Endodermal cell (in vitro differentiated cells): ENCODE measurements at places on chromosomes 2 and 18. TPM values are rescaled to one million over a fixed set of nuclear protein-coding genes. Genes with fewer than 3 reads are reported as not detected.

Gene MOB1A
- total RNA-seq, result 91.9 and 92.3 TPM in 2 replicates

Gene GALNT13
- 6.0 to 13.4 TPM (median 6.0 TPM) in 3 replicates for total RNA-seq

Gene RAB17
- 369 to 669 TPM (median 375 TPM) in 3 replicates for total RNA-seq

Gene SRD5A2
- total RNA-seq, result 0.05 TPM in 1 of 2 replicates, not detected in the other

Gene NBEAL1
- total RNA-seq, result 20.1 and 20.4 TPM in 2 replicates

Gene PROM2
- total RNA-seq, result 2.2 and 2.3 TPM in 2 replicates

GRCh38 chr18:22544626-22545025 is 126.9 kb upstream of the CTAGE1 start:
- no peak for DNase-seq
- no peaks in the 10 kb centered on the region for H3K36me3 ChIP-seq
- H3K27me3 ChIP-seq, result no peaks in the 10 kb centered on the region
- peaks cover 3% of the 10 kb centered on the region for H3K4me1 ChIP-seq

DNA sequence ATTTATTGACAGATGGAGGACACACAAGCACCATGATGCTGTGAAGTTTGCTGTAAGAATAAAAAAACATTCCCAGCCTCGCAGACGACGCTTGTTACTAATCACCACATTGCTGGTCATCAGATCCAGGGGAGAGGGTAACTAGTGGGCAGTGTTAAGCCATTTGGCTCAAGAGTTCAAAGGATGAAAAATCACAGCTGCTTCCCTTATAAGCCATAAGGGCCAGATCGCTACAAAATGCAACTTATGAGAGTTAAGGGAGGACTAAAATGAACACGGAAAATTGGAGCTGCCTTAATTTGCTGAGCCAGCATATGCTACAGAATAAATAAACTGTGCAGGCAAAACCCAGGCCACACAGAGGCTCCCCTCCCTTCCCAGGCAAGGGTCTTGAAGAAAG is 522.6 kb downstream of the TDRD15 start:
- no peaks in the 10 kb centered on the region for H3K27me3 ChIP-seq
- H3K4me1 ChIP-seq, result peaks cover 9% of the 10 kb centered on the region
- DNase-seq, result no peak
- H3K4me3 ChIP-seq, result no peak overlapping the region

DNA sequence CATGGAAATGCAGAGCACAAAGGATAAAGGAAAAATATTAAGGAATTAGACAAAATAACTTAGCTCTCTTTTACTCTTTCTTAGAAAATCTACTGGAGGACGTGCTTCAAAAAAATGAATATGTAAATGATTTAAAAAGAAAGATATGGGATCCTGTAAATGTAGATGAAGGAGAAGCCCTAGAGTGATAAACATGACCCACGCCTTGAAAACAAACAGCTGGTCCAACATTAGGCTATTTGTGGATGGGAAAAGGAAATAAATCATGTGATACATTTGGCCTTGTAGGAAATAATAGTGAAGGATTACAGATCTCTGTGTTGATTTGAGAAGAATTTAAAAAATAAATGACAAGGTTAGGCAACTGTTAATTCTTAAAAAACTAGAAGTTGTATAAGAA is 492.1 kb upstream of the SLC39A10 start:
- H3K4me3 ChIP-seq, result no peak overlapping the region
- no peak for DNase-seq
- no peaks in the 10 kb centered on the region for H3K27me3 ChIP-seq

GRCh38 chr2:173553593-173553992 is 198.9 kb downstream of the CDCA7 start:
- no peaks in the 10 kb centered on the region for H3K27me3 ChIP-seq
- H3K4me1 ChIP-seq, result no peaks in the 10 kb centered on the region
- no peak overlapping the region for H3K27ac ChIP-seq
- no peaks in the 10 kb centered on the region for H3K36me3 ChIP-seq

GRCh38 chr2:110103061-110103961 is 12.3 kb downstream of the MALL start:
- no peak overlapping the region for H3K4me3 ChIP-seq
- no peaks in the 10 kb centered on the region for H3K4me1 ChIP-seq
- no peaks in the 10 kb centered on the region for H3K36me3 ChIP-seq

GRCh38 chr2:27809761-27810241 is 38.3 kb downstream of the MRPL33 start:
- no peaks in the 10 kb centered on the region for H3K36me3 ChIP-seq
- no peak for DNase-seq
- H3K27ac ChIP-seq, result no peak overlapping the region
- H3K4me1 ChIP-seq, result no peaks in the 10 kb centered on the region

DNA sequence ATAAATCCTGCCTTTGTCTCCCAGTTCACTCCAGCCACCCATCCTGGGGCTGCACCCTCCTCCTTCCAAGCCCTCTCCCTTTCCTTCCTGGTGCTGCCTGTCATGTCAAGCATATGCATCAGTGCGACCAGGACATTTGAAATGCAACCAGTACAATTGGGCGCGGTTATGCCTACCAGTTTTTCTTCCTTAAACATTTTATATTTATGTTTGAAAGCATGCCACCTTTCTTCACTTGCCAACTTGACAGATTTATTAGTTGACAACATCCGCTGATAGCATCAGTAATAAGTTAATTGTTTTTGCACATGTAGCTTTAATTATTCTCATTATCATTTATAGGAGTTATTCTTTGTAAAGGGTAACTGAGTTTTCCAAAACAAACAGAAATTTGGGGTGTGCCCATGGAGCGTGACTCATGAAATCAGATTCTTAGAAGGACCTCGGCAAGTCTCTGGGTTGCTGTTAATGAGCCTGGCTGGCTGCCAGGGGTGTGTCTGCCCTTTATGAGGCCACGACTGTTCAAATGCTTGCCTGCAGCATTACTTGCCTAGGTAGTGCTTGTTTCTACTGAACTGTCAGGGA is 32.8 kb upstream of the IL1B start:
- H3K4me3 ChIP-seq, result no peak overlapping the region
- DNase-seq, result no peak
- no peaks in the 10 kb centered on the region for H3K36me3 ChIP-seq
- no peak overlapping the region for H3K27ac ChIP-seq
- H3K4me1 ChIP-seq, result no peaks in the 10 kb centered on the region

GRCh38 chr2:233699424-233700027 is 6.8 kb downstream of the UGT1A6 start:
- H3K27me3 ChIP-seq, result no peaks in the 10 kb centered on the region
- H3K4me3 ChIP-seq, result no peak overlapping the region
- peak overlapping the region; percentile 81 for H3K27ac ChIP-seq
- no peaks in the 10 kb centered on the region for H3K36me3 ChIP-seq

DNA sequence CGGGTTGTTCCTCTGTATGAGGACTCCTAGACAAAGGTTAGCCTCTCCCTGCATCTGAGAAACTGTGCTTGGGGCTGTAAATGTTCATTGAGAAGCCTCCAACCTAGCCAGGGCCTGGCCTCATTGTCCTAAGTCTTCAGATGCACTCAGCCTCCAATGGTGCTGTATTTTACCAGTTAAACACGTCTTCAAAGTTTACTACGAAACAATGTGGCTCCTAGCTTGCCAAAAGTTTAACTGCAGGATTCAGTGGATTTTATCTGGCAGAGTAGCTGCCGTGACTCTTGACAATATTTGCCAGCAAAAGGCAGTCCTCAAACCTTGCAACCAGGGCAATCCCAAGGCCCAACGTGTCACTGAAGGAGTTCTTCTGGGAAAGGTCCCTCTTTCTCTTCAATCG is 1.1 kb downstream of the PID1 start:
- no peaks in the 10 kb centered on the region for H3K36me3 ChIP-seq
- H3K4me3 ChIP-seq, result no peak overlapping the region
- no peak for DNase-seq
- H3K27me3 ChIP-seq, result peaks cover 25% of the 10 kb centered on the region
- H3K4me1 ChIP-seq, result peaks cover 9% of the 10 kb centered on the region

GRCh38 chr2:204255071-204255470 is 290.2 kb upstream of the PARD3B start:
- H3K4me1 ChIP-seq, result peaks cover 6% of the 10 kb centered on the region
- H3K27ac ChIP-seq, result no peak overlapping the region
- H3K27me3 ChIP-seq, result no peaks in the 10 kb centered on the region
- DNase-seq, result no peak

DNA sequence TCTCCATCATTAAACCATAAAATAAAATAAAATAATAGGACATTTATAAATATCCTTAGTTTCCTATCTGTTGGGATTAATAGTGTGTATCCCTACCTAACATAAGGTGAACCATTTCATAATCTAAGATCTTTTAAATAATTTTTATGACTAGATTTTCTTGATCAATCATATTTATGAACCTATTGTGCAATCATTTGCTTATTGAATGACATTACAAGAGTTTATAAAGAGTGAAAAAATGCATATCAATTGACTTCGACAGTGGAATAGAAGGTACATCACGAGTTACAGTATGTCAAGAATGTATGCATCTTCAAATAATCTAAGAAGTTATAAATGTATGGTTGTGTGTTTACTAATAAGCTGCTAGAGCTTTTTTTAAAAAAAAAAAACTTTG is 1554.8 kb upstream of the TMEFF2 start:
- no peaks in the 10 kb centered on the region for H3K27me3 ChIP-seq
- H3K36me3 ChIP-seq, result no peaks in the 10 kb centered on the region
- DNase-seq, result no peak
- no peak overlapping the region for H3K27ac ChIP-seq
- no peaks in the 10 kb centered on the region for H3K4me1 ChIP-seq

DNA sequence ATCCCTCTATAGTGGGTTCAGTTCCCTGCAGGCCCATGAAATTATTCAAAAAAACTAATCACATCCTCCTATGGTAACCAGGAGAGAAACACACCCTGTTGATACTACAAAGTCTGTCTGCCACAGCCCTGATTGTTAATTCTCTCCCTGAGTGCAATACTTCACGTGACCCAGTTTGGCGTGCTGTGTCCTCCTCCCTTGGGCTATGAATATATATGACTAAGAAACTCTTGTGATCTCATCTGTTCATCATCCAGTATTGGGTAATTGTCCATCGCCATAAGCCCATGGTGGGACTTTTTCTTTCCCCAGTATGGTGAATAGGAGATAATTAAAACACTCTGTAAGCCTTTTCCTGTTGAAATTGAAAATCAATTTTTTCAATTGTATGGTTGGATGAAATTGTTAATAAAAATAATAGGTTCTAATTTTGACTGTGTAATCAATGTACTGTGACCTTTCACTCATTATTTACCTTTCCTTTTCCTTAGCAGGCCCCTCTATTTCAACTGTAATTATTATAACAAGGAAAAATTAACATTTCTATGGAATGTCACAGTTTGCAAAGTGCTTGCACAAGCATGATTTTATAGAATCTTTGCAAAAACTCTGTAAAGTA is 1822.6 kb downstream of the SUCLG1 start:
- no peaks in the 10 kb centered on the region for H3K27me3 ChIP-seq
- no peaks in the 10 kb centered on the region for H3K36me3 ChIP-seq
- no peaks in the 10 kb centered on the region for H3K4me1 ChIP-seq
- no peak for DNase-seq

DNA sequence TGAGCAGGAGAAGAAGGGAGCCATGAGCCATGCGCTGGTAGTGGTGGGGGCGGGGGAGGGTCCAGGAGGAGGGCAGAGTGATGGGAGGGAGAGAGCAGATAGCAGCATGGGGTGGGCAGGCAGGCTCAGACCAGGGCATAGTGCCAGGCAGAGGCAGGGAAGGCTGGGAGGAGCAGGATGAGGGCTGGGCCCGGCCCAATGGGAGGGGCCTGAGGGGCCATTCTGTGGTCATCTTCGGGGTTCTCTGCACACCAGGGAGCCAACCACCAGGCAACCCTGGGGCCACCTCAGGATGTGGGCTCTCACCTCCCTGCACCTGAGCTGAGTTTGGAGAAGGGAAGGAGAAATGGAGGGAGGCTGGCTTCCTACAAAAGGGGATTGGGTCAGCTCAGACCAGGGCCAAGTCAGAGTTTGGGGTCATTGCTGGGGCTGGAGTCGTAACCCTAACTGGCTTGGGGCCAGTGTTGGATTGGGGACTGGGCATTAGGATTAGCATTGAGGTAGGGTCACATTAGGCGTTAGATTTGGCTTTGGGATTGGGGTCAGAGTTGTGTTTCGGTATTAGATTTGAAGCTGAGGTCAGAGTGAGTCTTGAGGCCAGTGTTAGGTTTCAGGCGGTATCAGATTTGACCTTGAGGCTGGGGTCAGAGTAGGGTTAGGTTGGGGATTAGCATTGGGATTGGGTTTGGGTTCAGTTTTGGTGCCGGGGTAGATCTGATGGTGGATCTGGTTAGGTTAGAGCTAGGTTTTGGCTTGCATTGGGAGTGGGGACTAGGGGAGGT is 11.2 kb downstream of the VIL1 start:
- H3K4me1 ChIP-seq, result no peaks in the 10 kb centered on the region
- DNase-seq, result no peak
- H3K27ac ChIP-seq, result no peak overlapping the region
- H3K4me3 ChIP-seq, result no peak overlapping the region

DNA sequence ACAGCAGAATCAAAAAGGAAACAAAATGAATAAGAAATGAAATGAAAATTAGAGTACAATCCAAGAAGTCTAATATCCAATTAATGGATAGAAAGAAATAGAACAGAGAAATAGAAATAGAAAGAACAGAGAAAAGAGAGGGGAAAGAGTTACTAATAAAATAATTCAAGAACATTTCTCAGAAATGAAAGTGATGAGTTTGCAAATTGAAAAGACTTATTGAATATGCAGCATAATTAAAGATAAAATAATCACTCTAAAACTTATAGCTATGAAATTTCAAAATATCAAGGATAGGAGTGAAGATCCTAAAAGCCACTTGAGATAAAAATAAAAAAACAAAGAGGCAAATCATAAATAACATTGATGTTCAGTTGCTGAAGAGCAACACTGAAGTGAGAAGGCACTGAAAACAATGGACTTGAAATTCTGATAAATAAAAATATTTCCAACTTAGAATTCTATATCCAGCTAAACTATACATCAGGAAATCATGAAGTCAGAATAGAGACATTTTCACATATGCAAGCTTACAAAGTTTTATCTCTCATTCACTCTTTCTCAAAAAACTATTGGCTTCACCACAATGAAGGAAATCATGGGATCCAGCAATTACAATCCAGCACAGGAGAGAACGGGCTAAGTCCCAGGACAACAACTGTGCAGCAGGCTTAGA is 155.9 kb upstream of the SPATS2L start:
- no peak for DNase-seq
- H3K4me1 ChIP-seq, result no peaks in the 10 kb centered on the region
- no peaks in the 10 kb centered on the region for H3K36me3 ChIP-seq
- H3K27me3 ChIP-seq, result no peaks in the 10 kb centered on the region
- H3K4me3 ChIP-seq, result no peak overlapping the region
- no peak overlapping the region for H3K27ac ChIP-seq

DNA sequence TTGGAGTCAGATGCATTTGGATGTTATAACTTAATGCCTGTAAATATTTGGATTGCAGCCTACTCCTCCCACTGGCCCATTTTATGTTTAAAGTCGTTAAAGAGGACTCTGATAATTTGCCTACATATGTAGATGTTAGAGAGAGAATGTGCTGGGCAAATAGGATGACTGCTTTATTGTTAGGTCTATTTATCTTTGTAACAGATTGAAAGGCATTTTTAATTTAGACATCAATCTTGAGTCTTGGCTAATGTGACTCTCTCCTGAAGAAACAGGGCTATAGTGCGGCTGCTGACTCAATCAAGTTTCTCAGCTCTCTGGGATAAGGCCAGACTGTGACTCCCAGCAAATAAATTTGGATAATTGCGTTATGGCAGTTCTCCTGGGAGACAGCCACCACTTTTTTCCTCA is 1101.4 kb downstream of the CBLN2 start:
- H3K4me3 ChIP-seq, result no peak overlapping the region
- H3K27me3 ChIP-seq, result no peaks in the 10 kb centered on the region
- no peak overlapping the region for H3K27ac ChIP-seq
- H3K4me1 ChIP-seq, result no peaks in the 10 kb centered on the region
